Activated CD4-positive, alpha-beta T cell treated with anti-CD3 and anti-CD28 coated beads, Interleukin-2, amount 10 ng/mL, durations not matched to agents 7 days and 5 days (primary cell): ENCODE measurements at places on chromosomes 6 and 20. TPM values are rescaled to one million over a fixed set of nuclear protein-coding genes. Genes with fewer than 3 reads are reported as not detected.

KAT14 gene
- 20.2 TPM for total RNA-seq

MLIP gene
- total RNA-seq: not detected

PSORS1C2 gene
- total RNA-seq: not detected

DHX16 gene
- total RNA-seq: 40.4 TPM

SLC18B1 gene
- total RNA-seq: 9.1 TPM

TBX18 gene
- total RNA-seq: not detected

LY86 gene
- total RNA-seq: 9.5 TPM

HLA-F gene
- 372 TPM for total RNA-seq

FAM110A gene
- 30.2 TPM for total RNA-seq

GGTLC1 gene
- not detected for total RNA-seq

PRR18 gene
- not detected for total RNA-seq

POPDC3 gene
- total RNA-seq: not detected

HS3ST5 gene
- total RNA-seq: not detected

RAD21L1 gene
- total RNA-seq: 0.27 TPM

SGK2 gene
- total RNA-seq: 0.40 TPM

CLPSL2 gene
- not detected for total RNA-seq

MUC22 gene
- total RNA-seq: not detected

LY6G6D gene
- not detected for total RNA-seq
